WTC11 (cell line): ENCODE measurements at places on chromosomes 11 and 22.

- no peak for DNase-seq
Observed at GRCh38 chr22:22519591-22519990, 479 bp downstream of the ZNF280A start.

DNA sequence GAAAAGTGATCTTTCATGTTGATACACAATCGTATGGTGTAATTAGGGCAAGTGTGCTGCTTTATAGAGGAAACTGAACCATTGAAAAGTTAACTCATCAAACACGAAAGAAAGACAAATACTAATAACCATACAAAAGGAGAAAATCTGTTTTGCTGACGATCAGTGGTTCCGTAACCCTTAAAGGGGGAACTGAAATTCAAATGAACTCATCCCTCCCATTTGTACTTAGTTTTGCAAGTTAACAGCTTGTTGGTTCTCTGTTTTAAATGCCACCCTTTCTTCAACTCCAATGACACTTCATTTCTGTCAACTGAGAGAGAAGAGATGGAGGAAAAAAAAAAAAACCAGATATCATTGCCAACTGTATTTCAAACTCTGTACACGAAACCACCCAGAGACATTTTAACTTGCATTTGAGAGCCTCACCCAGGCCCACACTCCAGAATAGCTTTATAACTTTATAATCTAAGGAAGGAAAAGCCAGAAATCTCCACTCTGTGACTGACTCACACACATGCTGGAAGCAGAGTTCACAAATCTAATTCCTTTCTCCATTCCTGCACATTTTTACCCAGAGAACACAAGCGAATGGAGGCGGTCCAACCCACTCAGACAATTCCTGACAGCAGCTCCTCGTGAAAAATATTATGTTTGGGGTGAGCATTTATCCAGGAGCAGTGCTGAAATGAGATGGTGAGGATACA lies 17.4 kb upstream of the CSNK2A3 start:
- no peak for DNase-seq

DNA sequence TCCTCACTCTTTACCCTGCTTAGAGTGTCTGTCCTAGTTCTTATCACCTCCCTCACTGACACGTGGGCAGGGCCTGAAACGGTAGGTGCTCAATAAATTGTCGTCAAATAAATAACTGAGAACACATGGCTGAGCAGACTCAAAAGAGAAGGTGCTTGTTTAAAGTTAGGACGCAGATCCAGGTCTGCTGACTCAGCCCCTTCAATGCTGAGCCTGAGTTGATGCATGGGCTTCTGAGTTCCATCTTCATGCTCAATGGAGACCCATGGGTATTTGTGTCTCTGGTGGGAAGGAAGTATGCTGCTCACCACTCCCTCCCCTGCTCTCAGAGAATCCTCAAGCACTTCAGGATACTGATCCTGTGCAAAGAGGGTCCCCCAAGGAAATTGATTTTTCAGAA lies 67.5 kb downstream of the FLI1 start:
- DNase-seq, result no peak

- no peak for DNase-seq
Observed at GRCh38 chr11:60280412-60280811, at the start of gene MS4A4A. MS4A4A (plus strand) TSS chr11:60280666; CDS start chr11:60280676, 10 bp downstream.

DNA sequence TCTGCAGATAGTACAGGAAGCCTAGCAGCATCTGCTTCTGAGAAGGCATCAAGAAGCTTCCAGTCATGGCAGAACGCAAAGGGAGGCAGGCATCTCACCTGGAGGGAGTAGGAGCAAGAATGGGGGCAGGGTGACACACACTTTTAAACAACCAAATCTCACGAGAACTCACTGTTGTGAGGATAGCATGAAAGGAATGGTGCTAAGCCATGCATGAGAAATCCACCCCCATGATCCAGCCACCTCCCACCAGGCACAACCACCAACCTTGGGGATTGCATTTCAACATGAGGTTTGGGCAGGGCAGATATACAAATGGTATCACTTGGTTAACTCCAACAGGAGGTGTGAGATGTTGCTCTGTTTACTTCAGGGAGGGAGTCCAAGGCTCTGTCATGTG lies 612.0 kb upstream of the KIRREL3 start:
- no peak for DNase-seq

DNA sequence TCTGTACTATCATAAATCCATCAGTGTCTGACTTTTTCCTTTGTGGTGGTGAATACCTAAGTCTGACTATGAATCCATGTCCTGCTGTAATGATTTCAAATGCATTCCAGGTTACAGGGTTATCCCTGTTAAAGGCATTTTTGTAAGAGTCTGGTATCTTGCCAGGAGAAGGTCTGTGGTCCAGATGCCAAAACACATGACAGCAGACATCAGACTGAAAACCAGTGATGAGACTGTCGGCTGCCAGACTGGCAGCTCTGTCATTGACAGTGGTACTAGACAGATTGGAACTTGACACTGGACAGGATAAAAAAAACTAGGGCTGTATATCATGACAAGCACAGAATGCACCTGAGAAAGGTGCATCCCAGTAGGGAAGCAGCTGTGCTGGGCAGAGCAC lies 301.8 kb upstream of the FAT3 start:
- no peak for DNase-seq

DNA sequence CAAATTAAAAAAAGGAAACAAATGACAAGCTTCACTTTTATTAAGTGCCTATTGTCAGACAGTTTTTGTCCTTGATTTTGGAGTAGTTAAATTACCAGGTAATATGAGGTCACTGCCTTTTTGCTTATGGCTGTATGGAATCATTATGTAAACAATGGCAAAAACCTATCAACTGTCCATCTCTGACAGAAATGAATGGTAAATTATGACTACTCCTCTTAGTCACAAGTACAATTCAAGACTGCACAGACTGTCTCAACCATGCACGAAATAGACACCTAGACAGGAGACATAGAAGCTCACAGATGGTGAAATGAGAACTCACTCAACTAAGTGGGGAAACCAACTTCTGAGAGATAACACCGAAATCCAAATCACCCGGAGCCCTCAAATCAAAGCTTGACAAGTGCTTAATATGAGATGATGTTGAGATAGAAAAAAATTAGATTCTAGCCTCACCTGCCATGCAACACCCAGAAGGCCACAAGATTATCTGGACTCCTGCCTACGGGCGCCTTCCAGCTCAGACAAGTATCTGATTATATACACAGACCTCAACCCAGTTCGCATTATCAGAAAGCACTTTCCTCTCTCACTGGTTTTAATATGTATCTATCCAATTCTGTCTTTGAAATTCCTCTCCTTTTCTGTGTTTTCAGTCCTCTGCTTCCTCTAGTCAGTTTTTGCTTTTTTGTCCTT lies 199.3 kb downstream of the CADM1 start:
- no peak for DNase-seq

GRCh38 chr11:11701070-11701469 lies 79.3 kb upstream of the GALNT18 start:
- DNase-seq, result no peak

GRCh38 chr22:29112121-29112520 lies 39.3 kb downstream of the KREMEN1 start:
- no peak for DNase-seq

DNA sequence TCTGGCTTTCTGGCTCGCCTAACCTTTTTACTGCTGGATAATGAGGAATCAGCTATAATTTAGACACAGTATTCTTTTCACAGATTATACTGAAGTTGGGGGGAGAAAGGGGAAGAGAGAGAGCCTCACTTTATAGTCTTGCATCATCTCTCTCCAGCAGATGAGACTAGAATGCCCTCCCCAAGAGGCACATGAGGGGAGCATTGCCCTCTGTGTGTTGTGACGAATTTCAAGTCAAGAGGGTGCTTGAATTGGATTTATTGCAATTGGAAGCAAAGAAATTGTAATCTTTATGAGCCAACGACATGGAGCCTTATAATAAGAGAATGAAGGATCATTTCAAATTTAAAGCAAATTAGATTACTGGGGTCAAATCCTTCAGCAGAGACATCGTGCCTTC lies 17.6 kb upstream of the CADM1 start:
- DNase-seq, result no peak

DNA sequence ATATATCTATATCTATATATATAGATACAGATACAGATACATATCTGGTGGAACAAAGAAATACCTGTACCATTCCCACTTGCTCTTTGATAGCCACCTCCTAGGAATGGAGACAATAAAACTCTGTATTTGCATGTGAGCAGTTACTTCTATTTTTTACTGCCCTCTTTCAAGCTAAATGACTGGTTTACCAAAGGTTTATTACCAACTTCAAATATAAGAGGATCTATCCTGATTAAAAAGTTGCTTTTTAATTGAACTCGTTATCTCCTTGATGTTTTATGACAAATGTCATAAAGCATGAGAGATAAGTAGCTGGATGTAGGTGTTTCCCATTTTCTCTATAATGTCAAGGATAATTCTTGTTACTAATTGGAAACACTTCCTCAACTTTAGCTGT lies 21.7 kb upstream of the GRIK4 start:
- no peak for DNase-seq

- DNase-seq, result no peak
Observed at GRCh38 chr11:66154109-66154508, 84.0 kb downstream of the PACS1 start.

DNA sequence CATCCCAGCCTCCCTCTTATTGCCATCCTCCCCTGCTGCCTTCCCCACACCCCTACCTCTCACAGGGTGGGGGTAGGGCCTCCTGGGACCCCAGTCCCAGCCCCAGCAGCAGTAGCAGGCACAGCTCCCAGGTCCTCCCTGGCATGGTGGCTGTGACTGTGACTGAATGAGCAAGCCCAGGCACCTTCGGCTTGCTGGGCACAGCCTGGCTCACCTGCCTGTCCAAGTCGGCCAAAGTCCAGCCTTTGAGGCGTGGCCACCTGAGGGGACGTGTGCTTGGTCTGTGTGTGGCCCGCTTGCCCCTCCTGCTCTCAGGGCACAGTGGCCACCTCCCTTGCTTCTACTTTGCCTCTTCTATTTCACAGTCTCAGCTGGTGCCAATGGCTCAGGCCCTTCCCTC lies at the start of gene TREH:
TREH (minus strand) TSS at position 168 of the 400 bp plus-strand sequence; CDS start at position 145, 23 bp downstream.
- DNase-seq, result no peak

DNA sequence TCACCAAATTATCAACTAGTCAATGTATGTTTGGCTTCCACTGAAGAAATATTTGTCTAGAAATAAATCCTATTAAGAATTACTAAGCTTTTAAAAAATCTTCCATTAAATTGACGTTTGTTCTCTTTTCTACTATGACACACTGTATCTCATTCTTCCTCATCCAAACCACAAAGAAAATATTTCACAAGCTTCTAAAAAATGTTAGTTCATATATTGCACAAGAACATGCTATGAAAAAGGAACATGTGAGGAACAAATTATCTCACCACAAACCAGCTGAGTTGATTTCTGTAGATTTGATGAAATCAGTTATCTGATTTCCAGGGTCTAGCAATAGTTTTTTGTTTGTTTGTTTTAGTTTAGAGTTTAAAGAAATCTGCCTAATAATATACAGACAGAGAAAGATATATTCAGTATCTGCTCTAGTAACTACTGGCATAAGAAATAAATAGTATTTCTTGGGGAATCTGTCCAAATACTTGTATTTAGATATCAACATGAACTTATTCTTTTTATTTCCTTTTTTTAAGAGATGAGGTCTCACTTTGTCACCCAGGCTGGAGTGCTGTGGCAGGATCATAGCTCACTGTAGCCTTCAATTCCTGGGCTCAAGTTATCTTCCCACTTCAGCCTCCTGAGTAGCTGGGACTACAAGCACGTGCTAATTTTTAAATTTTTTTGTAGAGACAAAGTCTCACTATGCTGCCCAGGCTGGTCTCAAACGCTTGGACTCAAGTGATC lies 161.7 kb downstream of the ATG16L2 start:
- DNase-seq, result no peak

DNA sequence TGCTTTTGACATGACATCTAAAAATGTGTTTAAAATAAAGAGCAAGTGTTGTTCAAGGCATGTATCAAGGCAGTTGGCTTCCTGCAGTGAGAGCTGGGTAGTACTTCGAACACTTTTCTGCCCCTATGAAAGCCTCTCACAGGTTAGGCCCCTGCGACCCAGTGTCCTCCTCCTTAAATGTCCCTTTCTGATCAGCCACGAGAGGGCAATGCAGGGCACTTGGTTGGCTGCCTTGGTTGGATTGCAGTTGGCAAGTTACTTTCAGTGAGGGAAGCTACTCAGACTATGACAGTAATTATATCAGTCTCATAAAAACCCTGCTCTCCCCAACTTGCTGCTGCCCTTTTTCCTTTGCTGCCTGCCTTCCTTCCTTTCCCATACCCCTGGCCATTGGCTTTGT lies 743.8 kb downstream of the NTM start:
- DNase-seq, result peak; percentile 72

GRCh38 chr11:81963018-81963417 lies 770.6 kb downstream of the FAM181B start:
- no peak for DNase-seq

GRCh38 chr22:48976556-48977535 lies 850.8 kb downstream of the BRD1 start:
- no peak for DNase-seq
